Myometrial cell (primary cell): ENCODE measurements at places on chromosomes 7 and 10. TPM values are rescaled to one million over a fixed set of nuclear protein-coding genes. Genes with fewer than 3 reads are reported as not detected.

OR2A1 gene
- total RNA-seq: not detected in 2 replicates

OPALIN gene
- not detected in 2 replicates for total RNA-seq

ETV1 gene
- total RNA-seq: 18.1 and 20.8 TPM in 2 replicates

ACSM6 gene
- total RNA-seq: not detected in 2 replicates

PRDX3 gene
- 281 and 284 TPM in 2 replicates for total RNA-seq

FAM131B gene
- 0.53 and 1.2 TPM in 2 replicates for total RNA-seq

PHKG1 gene
- 0.29 TPM in 1 of 2 replicates, not detected in the other for total RNA-seq

UMAD1 gene
- 7.8 and 9.4 TPM in 2 replicates for total RNA-seq

IDI2 gene
- total RNA-seq: not detected in 2 replicates

MYH16 gene
- not detected in 2 replicates for total RNA-seq

NUTM2E gene
- total RNA-seq: not detected in 2 replicates

ACSL5 gene
- 1.4 and 1.8 TPM in 2 replicates for total RNA-seq

CACNB2 gene
- 0.35 TPM in 1 of 2 replicates, not detected in the other for total RNA-seq
